ENCODE measurements at places on chromosomes 7 and 10.

DNA sequence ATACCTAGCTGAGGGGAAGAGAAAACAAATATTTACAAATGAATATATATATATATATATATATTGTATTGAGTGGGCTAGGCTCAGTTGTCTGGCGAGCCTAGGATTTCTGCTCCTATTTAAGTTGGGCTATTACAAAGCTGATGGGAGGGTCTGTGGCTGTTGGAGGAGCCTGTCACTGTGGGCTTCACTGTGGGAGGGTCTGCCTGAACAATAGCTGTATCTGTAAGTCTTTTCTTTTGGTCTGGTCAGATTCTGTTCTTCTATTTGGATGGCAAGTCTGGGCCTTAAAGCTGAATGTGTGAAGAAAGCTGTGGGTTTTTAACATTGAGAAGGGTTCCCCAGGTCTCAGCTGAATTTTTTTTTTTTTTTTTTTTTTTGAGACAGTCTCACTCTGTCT, 220.6 kb upstream of the LYZL1 start:
- DNase-seq, result no peak

DNA sequence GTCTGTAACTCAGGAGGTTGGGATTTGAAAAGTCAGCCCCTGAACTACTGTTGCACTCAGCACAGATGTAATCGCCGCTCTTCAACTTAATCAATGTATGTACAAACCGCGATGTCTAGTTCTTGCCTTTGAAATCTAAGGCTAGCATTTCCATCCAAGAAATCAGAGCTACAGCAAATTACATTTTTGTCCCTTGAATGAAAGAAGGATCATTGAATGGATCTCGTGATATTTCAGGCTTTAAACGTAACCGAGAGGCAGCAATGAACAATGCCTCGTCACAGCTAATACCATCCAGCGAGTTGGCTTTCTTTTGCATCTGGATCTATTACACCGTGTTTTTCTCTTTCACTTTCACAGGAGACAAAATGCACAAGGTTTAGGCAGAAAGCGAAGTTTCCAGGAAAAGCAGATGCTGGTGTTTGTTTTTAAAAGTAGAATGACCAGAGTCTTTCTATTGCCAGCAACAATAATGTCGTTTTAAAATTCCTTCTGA, 5.5 kb downstream of the SKIDA1 start:
- DNase-seq, result no peak

GRCh38 chr7:98079891-98080648, 26.6 kb upstream of the LMTK2 start:
- no peak for DNase-seq

DNA sequence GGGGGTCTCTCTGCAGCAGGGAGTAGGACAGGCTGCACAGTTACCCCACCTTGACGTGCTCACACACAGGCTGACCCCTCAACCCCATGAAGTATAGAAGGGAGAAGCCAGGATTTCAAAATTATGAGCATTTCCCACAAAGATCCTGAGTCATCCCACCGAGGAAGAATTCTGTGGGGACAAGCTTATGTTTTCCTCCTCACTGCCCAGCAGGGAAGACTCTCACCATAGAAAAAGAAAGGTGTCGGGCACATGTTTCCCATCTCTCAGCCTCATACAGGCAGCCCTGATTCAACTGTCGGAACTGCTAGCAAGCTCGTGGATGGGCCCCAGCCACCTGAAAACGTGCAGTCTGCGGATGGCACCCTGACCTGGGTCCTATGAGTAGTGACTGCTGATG, 499.7 kb upstream of the MKI67 start:
- no peak for DNase-seq

DNA sequence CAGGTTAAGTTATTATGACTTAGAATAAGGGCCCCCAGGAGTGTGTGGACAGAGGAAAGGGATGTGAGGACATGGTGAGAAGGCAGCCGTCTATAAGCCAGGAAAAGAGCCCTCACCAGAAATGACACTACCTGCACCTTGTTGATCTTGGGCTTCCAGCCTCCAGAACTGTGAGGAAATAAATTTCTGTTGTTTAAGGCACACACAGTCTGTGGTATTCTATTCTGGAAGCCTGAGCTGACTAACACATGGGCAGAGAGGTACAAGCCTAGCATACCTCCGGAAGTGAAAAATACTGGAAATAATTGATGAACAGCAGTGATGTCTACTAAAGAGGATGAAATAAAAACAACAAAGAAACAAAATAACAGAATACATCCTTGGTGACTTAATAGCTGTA, 46.1 kb upstream of the GRB10 start:
- no peak for DNase-seq

DNA sequence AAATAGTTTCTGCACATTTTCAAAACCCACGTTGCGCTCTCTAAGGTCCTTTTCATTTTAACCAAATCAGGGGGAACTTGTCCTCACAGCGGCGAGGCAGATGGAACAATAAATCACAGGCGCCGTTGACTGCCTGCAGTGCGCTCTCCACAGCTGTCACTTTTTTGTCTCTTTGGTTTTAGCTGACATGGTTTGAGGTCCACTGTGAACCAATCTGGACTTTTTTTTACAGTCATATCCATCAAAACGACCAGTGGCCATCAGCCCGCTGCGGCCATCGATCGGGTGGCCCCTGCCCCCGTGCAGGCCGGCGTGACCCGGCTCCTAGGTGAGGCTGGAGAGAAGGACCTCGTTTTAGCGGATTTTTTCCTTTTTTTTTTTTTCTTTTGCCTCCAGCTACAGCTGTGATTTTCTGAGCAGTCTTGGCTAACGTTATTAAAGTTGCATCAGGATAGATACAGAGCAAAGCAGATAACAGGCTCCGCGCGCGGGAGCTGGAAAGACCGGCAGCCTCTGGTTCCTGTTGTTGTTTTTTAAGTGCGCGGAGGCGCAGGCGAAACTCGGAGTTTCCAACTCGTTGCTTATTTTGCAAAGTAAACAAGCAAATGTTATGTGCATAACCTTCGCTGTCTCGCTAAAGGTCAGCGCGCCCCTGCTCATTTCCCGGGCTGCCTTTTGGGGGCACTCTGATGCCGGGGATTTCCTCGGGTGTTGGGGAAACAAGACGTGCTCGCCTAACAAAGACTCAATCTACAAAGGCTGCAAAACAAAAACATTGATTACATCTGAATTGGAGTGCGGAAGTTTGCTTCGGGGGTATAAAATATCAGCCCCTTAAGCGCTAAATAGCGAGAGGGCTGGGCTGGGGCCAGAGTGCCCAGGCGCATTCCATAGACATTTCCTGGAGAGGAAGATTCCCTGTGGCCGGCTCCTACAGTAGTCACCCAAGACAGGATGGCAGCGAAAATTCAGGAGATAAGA, 414.8 kb upstream of the MKI67 start:
- no peak for DNase-seq

DNA sequence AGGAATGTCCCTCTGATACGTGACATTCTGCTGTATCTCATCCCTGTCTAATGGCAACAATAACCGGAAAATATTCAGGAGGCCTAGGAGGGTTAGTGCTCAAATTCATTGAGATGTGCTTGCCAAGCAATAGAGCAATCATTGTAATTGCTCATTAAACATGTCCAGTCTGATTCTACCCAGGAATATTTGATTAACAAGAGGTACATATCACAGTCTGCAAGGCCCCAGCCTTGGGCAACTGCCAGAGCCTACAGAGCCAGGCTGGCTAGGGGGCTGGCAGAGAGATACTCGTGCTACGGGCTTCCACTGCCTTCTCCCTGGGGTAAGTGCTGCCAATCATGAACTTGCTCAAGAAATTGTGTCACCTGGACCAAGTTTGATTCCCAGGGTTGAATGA, 99.1 kb downstream of the ALOX5 start:
- DNase-seq, result no peak

DNA sequence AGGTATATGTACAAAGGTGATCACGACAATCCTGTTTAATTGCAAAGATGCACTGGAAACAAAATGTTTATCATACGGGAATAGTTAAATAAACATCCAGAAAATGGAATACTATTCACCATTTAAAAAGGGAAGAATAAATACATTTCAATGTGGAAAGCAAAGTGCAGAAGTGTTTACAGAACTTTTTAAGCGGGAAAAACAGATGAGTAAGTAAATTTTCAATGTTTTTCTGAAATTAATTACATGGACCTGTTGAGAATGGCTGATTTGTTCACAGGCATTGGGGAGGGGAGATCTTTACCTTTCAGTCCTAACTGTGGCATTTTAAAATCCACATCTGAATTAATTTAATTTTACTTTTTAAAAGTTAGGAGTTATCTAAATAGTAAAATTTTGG, 7.1 kb downstream of the MTPN start:
- DNase-seq, result no peak

DNA sequence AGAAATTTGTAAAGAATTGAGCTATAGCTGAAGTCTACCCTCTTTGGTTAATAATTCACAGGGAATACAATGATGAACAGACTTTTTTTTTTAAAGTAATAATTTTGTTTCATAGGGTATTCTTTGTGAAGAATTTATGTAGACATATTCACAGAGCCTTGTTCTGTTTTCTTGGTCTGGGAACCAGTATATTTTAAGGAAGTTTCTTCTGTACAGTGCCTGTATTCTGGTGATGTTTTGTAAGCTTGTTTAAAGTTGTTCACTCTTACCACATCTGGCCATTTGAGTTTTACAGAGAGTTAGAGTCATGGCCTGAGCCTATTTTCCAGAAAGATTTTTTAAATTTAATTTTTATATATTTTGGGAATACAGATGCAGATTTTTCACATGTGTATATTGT, 70.3 kb downstream of the CCSER2 start:
- DNase-seq, result no peak
